ENCODE measurements at places on chromosomes 6 and 20.

DNA sequence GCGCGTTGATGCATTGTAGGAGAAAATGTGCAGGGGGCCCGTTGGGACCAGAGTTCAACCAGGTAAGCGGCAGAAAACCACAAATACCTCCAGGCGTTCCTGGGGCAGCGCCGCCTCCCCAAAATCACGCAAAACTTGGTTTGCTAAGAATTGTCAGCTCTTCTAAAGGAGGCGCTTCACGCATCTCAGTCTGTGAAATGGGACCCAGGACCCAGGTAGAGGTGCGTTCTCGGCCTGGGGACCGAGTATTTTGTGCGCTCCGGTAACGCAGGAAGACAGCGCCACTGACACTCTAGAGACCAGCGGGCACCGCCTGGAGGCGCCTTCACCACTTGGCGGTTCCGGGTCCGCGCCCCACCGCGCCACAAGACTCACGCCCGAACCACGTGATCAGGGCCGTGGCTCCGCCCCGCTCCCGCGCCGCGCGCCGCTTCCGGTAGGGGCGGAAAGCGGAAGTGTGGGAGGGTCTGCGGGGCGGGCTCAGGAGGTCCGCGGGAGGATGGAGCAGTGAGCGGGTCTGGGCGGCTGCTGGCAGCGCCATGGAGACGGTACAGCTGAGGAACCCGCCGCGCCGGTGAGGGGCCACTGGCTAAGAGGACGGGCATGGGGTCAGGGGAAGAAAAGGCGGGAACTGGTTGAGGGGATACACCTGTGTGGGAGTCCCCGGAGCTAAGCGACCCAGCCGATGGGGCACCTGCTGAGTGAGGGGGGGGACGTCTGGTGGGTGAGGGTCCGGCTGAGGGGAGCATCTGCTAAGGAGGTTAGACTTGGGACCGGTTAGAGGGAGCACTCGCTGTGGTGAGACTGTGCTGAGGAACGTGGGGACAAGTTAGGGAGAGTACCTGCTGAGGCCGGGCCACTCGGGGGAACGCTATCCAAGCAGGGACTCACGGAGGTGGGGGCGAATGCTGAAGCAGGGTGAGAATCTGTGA, at the start of gene STK4:
Gene STK4, plus strand, starts transcription at position 483 of the 932 bp plus-strand sequence. Its CDS starts 57 bp downstream, at position 540.
- peak; percentile 98 for DNase-seq

DNA sequence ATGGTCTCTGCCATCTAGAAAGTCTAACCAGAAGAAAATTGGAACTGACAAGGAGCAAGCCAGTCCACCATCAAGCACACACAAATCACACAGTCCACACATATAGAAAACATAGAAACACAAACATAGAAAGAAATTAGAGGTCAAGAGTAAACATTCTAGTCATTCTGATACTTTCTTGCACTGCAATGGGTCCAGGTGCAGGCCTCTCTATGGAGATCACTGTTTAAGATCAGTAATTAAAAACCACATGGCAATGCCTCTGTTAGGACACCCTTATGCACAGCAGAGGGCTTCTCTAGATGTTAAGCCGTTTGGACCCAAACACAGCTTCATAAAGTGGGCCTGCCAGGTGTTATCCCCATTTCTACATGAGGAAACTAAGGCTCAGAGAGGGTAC, 42.8 kb upstream of the SLC22A23 start:
- no peak for DNase-seq

GRCh38 chr6:130632277-130632676, 194.9 kb upstream of the SMLR1 start:
- no peak for DNase-seq

DNA sequence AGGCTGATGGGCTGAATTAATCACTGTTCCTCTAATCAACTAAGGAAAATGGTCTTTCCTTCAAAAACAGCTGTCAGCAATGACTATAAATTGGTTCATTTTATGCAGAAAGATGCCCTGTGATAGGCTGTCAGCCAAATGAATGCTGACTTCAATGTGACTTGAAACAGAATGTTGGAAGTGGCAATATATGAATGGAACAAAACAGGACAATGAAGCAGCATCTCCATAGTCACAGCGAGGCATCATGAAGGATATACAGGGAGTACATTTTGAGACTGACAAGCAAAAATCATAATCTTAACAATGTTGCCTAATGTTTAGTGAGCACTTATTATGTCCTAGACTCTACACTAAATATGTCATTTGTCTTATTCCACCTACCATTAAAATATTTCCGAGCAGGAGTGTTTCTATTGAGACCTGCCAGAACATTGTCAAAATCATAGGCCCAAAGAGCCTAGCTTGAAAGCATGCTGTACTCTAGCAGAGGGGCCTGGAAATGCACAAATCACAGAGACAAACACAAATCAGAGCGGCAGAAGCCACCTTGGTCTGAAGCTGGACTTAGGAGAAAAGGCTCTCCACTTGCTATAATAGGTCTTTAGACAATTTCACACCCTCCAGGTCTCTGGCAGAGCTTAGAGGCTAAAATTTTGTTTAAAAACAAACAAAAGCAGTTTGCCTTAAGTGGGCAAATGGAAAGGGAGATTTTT, 63.3 kb downstream of the FAM50B start:
- DNase-seq = no peak

DNA sequence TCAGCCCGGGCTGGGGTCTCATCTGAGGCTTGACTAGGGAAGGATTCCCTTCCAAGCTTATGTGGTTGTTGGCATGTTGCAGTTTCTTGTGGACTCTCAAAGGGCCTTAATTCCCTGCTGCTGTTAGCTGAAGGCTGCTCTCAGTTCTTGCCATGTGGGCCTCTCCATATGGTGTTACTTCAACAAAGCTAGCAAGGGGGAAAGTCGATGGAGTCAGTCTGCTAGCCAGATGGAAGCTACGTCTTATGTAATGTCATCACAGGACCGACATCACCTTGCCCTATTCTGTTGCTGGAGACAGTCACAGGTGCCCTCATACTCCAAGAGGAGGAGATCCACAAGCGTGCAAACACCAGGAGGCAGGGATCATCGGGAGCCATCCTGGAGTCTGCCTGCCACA, 43.3 kb upstream of the ARMC2 start:
- no peak for DNase-seq

DNA sequence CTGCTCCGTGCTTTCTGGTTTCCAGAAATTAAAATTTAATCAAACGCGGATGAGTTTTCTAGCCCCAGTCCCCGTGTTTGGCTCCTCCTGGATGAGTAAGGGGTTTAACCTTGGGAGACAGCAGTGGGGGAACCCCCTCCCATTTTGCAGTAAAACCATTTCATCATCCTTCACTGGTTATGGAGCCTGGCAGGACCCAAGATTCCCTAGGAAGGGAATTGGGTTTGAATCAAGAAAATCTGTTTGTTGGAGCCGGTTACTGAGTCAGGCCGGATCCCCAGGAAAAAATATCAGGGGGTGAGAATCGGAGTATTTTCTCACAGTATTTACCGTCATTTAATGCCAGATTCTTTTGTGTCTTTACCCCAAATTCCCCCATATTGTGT, 754 bp downstream of the YWHAB start:
- no peak for DNase-seq

DNA sequence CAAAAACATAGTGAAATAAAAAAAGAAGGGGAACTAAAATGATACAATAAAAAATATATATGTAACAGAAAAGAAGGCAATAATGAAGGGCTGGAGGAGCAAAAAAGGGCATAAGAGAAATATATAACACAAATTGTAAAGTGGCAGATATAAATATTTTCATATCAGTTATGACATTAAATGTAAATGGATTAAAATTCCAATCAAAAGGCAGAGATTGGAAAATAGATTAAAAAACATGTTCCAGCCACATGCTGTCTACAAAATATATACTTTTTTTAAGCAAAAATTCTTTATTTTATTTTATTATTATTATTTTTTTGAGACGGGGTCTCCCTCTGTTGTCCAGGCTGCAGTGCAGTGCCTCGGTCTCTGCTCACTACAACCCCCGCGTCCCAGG, 23.9 kb upstream of the NT5E start:
- no peak for DNase-seq

DNA sequence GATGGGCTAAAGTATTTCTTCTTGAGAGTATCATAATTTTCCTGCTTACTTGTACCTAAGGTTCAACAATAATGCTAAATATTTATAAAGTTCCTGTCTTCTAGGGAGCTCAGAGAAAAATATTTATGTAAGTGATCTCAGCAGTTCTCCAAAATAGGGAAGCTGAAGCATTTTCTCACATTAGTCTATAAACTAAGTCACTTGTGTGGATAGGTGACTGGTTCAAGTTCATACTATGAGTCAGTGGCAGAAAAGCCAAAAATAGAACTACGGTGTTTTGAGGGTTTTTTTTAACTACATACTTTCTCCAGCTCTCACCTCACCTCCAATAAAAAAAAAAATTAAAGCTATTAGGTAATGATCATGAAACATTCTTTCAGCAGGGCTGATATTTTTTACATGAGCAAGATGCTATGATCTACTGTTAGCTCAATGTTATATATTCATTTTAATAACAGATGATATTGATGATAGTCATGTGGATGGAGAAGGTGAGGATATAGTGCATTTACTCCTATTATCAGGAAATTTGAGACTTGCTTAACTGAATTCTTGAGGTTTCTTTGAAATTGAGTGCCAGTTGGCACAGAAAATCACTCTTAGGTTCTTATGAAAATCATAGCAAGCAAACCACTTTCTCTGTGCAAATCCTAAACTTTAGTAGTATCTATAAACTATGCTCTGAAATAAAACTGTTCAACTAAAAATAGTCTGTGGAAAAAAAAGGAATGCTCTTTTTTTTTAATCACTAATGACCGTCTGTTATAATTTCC, 4.1 kb upstream of the MOXD1 start:
- DNase-seq = no peak

DNA sequence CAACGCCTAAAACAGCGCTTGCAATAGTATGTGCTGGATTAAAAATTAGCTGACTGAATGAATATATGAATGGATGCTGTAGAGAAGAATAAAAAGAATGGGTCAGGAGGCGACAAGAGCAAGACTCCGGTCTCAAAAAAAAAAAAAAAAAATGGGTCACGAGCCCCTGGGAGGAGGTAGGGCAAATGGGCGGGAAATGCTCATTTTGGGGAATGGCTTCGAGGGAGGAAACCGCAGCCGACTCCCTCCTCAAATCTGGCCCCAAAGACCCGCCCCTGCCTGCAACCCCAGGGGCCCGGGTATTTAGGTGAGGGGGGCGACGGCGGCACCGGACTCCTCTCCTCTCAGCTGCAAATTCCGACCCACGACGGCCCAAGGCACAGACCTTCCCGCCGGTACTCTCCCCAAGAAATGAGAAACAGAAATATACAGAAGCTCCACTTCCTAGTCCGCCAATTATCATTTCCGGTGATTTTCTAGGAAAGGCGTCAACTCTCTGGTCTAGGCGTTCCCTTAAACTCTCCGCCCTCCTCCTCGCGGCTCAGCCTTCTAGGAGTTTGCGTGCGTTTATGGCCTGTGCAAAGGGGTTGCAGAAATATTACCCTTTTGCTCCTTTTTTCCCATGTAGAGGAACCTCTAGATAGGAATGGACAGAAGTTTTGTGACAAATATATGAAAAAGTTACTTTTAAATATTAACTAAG, at the start of gene ZNF311:
Gene ZNF311, minus strand, starts transcription at position 133 of the 703 bp plus-strand sequence. CDS start 1,361 bp downstream, outside the sequence.
- DNase-seq = no peak

GRCh38 chr6:107676042-107676441, 148.1 kb downstream of the SCML4 start:
- no peak for DNase-seq

DNA sequence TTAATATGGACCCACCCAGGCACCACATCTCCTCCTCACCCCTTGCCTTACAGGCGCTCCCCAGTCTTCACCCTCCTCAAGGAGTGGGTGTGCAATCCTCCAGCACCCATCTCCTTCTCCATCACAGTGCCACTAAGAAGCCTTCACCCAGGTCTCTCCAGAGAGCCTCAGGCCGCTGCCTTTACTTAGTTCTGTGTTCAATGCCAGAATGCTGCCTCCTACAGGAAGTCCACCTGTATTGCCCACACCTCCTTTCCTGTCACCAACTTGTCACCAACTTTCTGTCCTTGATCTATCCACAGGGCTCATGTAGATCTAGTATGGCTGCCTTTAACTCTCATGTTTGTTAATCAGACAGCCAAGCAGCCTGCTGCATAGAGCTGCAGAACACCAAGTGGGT, 586 bp upstream of the LST1 start:
- peak; percentile 79 for DNase-seq

DNA sequence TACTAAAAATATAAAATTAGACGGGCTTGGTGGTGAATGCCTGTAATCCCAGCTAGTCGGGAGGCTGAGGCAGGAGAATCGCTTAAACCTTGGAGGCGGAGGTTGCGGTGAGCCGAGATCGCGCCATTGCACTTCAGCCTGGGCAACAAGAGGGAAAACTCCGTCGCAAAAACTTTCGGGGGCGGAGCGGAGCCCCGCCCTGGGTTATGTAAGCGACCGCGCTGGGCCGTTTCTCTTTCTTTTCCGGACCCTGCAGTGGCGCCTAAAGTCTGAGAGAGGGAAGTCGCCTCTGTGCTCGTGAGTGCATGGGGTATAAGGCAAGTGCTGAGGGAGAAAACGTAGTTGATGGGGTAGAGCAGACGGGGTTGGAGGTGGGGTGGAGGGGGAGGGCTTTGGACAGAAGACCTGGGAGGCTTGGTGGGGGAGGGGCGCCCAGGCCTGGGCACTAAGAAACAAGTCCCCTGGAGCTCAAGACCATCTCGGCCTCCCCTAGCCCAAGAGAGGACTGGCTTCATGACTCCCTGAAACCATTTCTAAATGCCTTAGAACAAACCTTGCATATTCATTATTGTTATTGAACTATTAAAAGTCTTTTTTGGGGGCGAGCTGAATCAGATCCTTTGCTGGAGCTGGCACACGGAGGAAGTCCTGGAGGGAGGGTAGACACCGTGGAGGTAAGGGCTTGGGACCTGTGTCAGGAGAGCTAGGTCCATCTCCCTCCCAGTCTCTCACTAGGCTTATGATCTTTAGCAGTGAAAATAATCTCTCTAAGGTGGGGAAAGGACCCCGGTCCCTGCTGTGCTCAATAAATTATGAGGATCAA, 2.7 kb upstream of the MICA start:
- DNase-seq = peak; percentile 89

GRCh38 chr6:47059216-47059885, 17.2 kb upstream of the ADGRF1 start:
- DNase-seq = no peak

- DNase-seq = no peak
Observed at GRCh38 chr6:165308926-165309731, at the start of gene C6orf118. Gene C6orf118, minus strand, starts transcription at chr6:165309605. Its CDS starts 19 bp downstream, at chr6:165309586.

GRCh38 chr20:62624719-62625453, 17.4 kb upstream of the SLCO4A1 start:
- DNase-seq = no peak

GRCh38 chr20:40993794-40994540, 34.7 kb upstream of the TOP1 start:
- peak; percentile 93 for DNase-seq

DNA sequence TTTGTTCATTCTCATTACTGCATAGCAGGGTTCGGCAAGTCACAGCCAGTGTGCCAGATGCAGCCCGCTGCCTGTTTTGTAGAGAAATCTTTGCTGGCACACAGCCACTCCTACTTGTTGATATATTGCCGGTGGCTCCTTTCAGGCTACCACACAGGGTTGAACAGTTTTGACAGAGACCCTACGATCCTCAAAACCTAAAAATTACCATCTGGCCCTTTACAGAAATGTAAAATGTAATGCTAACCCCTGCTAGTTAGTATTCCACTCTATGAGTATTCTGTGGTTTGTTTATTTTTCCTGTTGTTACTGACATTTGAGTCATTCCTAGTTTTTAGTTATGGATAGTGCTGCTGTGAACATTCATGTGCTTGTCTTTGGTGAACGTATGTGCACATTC, 11.5 kb downstream of the DHX35 start:
- no peak for DNase-seq

Measured in OCI-LY7 (cell line).